ENCODE measurements at places on chromosomes 13 and 19.

- no peak for DNase-seq
Measured at GRCh38 chr19:50475736-50476223, 527 bp upstream of the EMC10 start.

DNA sequence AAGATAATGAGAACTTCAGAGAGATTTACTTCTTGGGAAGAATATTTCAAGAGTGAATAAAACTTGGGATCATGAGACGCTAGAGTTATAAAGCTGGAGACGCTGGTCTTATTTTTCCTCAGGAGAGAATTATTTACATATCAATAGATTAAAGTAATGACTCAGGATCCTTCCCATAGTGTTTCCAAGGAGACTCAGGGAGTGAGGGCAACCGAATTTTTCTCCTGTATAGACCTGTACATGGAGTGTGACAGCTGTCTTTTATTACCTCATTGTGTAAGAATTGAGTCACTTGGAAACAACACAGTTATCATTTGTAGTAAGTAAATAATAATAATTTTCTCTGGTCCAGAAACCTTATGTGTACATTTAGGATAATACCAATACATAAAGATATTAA lies 1905.5 kb downstream of the OLFM4 start:
- no peak for DNase-seq

- DNase-seq: peak; percentile 87
Measured at GRCh38 chr13:98775844-98776598, 23.5 kb upstream of the SLC15A1 start.

GRCh38 chr19:18637673-18638630 lies 1.1 kb downstream of the KLHL26 start:
- DNase-seq: no peak

- no peak for DNase-seq
Measured at GRCh38 chr19:15161028-15161984, 39.5 kb downstream of the NOTCH3 start.

GRCh38 chr19:46299004-46299509 lies 2.2 kb downstream of the HIF3A start:
- DNase-seq: peak; percentile 46

DNA sequence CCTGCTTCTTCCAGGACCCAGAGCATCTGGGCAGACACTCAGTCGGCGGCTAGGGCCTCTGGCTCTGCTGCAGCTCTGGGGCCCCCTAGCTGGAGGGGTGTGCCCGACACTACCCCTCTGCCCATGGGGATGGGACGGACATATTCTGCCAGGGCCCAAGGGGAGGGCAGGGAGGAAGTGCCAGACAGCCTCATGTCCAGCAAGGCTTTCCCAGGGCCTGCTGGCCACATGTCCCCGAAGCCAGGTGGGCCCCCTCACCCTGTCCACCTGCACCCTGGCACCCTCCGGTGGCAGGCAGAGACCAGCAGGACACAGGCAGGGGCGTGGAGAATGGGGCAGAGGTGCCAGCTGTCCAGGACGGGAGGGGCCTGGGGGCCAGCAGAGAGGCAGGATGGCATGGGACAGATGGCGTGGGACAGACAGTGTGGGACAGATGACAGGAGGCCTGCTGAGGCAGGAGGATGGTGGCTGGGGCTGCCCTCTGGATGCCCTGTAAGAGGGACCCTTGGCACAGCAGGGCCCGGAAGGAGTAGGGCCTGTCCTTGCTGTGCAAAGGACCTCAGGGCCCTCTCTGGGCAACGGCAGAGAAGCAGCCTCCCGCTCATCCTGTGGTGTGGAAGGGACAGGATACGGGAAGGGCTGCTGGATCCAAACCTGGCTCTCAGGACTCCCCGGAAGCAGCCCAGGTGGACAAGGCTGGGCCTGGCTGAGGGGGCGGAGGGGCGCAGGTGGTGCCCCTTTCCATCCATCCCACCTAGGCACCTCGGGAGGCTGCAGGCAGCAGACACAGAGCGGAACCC lies 29.1 kb downstream of the CEBPG start:
- DNase-seq: peak; percentile 63

DNA sequence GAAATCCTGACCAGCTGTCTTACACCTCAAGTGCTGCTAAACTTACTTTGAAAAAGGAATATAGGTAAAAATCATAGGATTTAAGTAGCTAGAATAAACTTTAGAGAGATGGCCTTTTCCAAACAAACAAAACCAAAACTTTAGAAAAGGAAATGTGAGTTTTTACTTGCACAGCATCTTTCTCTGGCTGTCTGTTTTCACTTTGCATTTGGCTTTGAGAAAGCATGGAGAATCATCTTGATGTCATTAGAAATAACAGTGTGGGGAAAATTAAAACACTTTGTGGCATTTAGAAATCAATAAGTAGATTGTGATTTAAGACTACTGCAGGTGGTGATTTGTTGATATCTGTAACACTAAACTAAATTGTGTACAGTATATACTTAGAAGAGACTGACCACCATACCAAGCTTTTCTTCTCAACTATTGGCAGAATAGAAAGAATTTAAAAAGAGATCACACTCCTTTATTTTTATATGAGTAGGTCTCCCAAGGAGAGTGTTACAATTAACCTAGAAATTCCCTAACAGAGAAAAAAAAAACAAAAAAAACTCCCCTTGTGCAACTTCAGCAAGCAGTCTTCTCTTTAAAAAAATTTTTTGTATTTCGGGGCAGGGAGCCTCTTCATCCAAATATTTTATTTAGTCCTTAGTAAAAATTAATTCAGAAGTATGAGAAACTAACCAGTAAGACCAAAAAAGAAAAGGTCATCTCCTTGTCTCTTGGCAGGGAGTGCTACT lies 6.1 kb downstream of the WDFY2 start:
- DNase-seq: no peak

DNA sequence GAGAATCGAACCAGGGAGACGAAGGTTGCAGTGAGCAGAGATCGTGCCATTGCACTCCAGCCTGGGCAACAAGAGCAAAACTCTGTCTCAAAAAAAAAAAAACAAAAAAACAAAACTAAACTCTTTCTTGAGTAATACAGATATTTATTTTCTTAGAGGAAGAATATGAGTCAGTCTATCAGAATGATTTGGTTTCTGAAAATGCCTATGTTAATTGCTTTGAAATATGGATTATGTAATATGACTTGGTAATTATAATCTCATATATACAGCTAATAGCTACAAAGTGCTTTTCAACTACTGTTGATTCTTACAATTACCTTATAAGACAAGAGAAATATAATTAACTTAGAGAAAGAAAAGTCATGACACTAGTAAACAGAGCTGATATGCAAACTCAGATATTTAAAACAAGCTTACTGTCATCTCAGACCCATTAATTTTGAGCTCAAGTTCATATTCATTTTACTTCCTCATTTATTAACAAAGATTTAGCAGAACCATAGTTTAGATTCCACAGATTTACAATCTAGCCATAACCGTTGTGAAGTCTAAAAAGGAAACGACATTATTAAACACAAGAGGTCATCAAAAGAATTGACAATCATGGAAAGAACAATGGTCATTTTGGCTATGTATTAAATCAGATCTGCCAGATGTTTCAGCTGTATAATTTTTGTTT lies 88.0 kb downstream of the TBC1D4 start:
- no peak for DNase-seq

DNA sequence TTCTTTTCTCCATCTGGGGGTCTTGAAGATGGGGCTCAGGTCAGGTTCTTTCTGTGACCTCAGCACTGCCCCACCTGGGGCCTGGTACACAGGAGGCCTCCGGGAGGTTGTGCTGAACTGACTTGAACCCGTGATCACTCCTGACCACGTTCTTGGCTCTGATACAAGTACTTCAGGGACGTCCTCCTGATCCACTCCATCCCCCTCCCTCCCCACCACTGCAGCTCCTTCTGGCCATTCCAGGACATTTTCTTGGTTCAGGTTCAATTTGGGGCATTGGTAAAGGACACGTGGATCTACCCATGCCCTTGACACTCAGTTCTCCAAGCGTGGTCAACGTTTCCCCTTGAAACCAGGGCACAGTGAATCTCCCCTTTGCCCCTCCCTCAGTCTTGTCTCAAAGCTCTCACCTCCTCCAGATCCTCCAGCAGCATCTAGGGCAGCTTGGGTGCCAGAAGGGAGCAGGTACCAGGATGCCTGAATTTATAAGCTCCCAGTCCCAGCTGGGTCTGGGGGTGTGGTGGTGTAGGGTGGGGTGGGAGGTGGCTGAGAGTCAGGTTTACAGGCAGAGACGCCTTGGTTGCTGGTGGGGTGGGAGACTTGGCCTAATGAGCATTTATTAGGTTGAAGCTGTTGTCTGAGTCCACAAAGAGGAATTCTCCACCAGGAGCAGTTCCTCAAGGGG lies at the start of gene KLK15:
Gene KLK15, minus strand, starts transcription at position 458 of the 685 bp plus-strand sequence. CDS start 2,082 bp downstream, outside the sequence.
- no peak for DNase-seq

- no peak for DNase-seq
Measured at GRCh38 chr13:48429036-48429435, 16.1 kb upstream of the LPAR6 start.

GRCh38 chr13:61463024-61463423 lies 47.4 kb upstream of the PCDH20 start:
- no peak for DNase-seq

- DNase-seq: no peak
Measured at GRCh38 chr13:99009987-99010551, 32.2 kb upstream of the DOCK9 start.
